Posterior vena cava (tissue), 2 donors: ENCODE measurements at places on chromosomes 4 and X. TPM values are rescaled to one million over a fixed set of nuclear protein-coding genes. Genes with fewer than 3 reads are reported as not detected.

GAGE12H gene
- not detected for total RNA-seq

PCSK1N gene
- 0.52 TPM for total RNA-seq

BCLAF3 gene
- total RNA-seq: 11.7 TPM

KCND1 gene
- 2.0 TPM for total RNA-seq

GYPB gene
- not detected for total RNA-seq

PPP4R3C gene
- total RNA-seq: not detected

HAUS3 gene
- total RNA-seq: 9.6 TPM

UGT2B10 gene
- not detected for total RNA-seq

SLITRK4 gene
- total RNA-seq: 13.2 TPM

TMEM156 gene
- 0.29 TPM for total RNA-seq

GPR119 gene
- total RNA-seq: not detected

SPANXN4 gene
- total RNA-seq: not detected

PROM1 gene
- total RNA-seq: 0.43 TPM

RAB41 gene
- not detected for total RNA-seq

GAGE1 gene
- not detected for total RNA-seq

POU4F2 gene
- total RNA-seq: not detected

CNGA1 gene
- total RNA-seq: 0.60 TPM

ATOH1 gene
- not detected for total RNA-seq

CENPVL2 gene
- total RNA-seq: not detected

SORCS2 gene
- 5.0 TPM for total RNA-seq

ABLIM2 gene
- 11.7 TPM for total RNA-seq

HDX gene
- total RNA-seq: 9.9 TPM

SPACA5 gene
- total RNA-seq: not detected

BRS3 gene
- not detected for total RNA-seq

RNF150 gene
- total RNA-seq: 23.6 TPM

EIF4E gene
- total RNA-seq: 71.1 TPM

IL2 gene
- total RNA-seq: not detected

XPNPEP2 gene
- total RNA-seq: 11.3 TPM

H2BW2 gene
- not detected for total RNA-seq

SHISA3 gene
- 1.5 TPM for total RNA-seq

TMSB15C gene
- 4.0 TPM for total RNA-seq

NAP1L3 gene
- 10.7 TPM for total RNA-seq

DDIT4L gene
- total RNA-seq: 9.8 TPM

RASSF6 gene
- not detected for total RNA-seq

BEND2 gene
- not detected for total RNA-seq

PASD1 gene
- not detected for total RNA-seq

CSN1S1 gene
- total RNA-seq: not detected

EBP gene
- total RNA-seq: 15.0 TPM

MAB21L2 gene
- not detected for total RNA-seq

FGFR3 gene
- total RNA-seq: 2.1 TPM

MAGEB17 gene
- total RNA-seq: not detected

PRICKLE3 gene
- 8.0 TPM for total RNA-seq

SPATA18 gene
- total RNA-seq: 5.3 TPM

TRPC3 gene
- total RNA-seq: 0.24 TPM

BEX2 gene
- total RNA-seq: 0.57 TPM

CNKSR2 gene
- 1.6 TPM for total RNA-seq

ADH1A gene
- total RNA-seq: 2.0 TPM

RGN gene
- total RNA-seq: 17.3 TPM

NPY1R gene
- 61.9 TPM for total RNA-seq

SLC34A2 gene
- total RNA-seq: 0.19 TPM

DCAF12L2 gene
- total RNA-seq: 2.4 TPM

PPP2R2C gene
- 18.3 TPM for total RNA-seq

HHIP gene
- 0.90 TPM for total RNA-seq

PABPC5 gene
- total RNA-seq: 2.9 TPM
